IPS-NIHi11 (cell line): ENCODE measurements at places on chromosomes 7 and 10.

GRCh38 chr7:51308265-51308664 lies 8.3 kb downstream of the COBL start:
- DNase-seq, result no peak

GRCh38 chr7:55651057-55651456 lies 78.8 kb upstream of the VOPP1 start:
- DNase-seq, result no peak

GRCh38 chr7:130995252-130996081 lies 261.5 kb upstream of the KLF14 start:
- DNase-seq, result no peak

- DNase-seq, result no peak
Observed at GRCh38 chr10:89242345-89242684, 9.3 kb downstream of the LIPA start.

- no peak for DNase-seq
Observed at GRCh38 chr7:97722386-97722785, 9.5 kb upstream of the TAC1 start.

DNA sequence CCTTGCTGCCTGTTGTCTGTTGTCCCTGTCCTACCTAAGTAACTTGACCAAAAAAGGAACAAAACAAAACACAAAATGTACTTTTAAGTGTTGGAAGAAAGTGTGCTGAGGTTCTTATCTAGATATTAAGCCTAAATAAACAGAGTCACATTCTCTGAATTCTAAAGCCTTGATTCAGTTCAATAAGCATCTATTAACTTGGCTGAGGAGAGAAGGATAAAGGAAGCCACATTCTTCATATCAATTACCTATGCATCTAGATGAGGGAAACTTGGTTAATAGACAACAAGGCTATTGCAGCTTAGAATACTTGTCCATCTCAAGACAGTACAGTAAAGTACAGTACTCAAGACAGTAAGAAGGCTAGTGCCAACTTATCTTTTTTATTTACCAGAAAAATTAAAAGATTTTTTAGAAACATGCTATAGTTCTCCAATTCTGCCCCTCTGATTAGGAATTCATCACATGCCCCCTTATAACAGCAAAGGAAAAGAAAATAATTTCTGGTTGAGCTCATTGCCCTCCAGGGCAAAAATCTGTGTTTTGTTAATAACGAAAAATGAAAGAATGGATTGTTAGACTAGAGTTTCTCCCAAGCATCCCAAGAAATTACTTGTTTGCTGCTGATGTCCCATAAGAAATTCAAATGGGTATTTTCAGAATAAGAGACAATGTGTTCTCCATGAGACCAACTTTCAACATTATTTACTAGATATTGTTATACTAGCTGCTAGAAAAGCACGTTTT lies 546.5 kb upstream of the SEMA3D start:
- DNase-seq, result no peak

DNA sequence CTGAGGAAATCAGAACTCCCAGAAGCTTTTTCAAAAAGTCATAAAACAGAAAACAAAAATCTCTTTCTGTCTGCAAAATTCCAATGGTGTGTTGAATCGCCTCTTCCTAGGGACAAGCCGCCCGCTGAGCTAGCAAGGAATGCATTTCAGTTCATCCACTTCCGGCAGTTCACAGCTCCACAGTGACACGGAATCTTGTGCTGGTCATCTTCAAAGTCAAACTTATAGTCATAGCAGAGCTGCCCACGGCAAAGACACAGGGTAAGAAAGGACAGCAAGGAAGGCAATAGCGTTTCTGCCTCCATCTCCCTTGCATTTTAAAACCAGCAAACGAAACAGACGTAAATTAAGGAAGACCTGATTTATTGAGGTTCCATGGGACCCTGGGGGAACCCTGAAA lies 111.2 kb downstream of the GALNT11 start:
- no peak for DNase-seq

DNA sequence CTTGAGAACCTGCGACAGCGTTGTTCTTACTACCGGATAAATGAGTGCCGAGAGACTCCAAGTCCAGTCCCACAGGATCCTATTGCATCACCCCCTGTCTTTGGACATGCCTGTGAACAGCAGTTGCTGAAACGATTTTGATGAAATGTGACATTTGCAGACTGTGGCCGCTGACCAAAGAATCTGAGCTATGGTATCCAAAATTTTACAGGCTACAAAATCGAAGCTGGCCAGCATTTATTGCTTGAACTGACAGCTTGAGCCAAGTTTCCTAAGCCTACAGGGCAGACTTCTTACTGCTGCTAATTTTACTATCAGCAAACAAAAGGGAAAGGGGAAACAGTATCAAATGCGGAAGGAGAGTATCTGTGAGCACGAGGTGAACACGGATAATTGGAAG lies 12.1 kb upstream of the NPVF start:
- DNase-seq, result no peak

DNA sequence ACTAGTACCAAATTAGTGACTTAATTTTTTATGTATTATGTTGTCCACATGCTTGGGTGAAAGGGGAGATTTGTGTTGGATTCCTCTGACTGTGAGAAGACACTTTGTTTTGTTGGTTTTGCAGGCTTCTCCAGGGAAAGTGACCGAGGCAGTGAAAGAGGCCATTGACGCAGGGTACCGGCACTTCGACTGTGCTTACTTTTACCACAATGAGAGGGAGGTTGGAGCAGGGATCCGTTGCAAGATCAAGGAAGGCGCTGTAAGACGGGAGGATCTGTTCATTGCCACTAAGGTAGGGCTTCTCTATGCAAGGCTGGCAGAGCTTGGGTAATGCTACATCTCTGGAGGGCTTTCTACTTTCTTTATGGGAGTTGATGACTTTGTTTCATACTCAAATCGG lies 4.5 kb downstream of the AKR1E2 start:
- DNase-seq, result no peak

DNA sequence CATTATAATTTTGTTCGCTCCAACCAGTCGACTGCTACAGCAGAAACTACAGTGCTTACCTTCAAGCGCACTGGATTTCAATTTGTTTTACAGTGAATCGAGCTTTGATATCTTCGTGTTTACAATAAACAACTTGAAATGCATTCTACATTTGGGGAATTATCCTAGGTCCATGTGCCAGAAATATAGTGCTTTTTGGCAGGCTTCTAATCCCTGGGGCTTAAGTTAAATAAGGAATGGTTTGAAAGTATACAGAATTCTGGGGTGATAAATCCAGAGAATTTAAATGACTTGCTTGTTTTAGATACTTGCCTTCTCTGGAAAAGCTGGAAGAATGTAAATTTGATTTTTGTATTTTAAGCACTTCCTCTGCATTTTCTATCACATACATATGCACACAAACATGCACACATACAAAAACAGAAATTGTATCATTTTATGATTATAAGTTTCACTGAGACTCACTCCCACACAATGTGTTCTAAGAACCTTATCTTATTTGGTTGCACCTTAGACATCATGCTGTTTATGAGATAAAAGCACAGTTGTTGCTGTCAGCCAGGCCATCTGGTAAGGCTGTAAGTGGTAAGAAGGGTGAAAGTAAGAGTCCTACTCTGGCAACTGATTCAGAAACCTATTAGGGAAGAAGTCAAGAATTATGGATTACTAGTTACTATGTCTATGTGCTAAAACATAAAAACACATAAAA lies 347.2 kb upstream of the KCND2 start:
- DNase-seq, result no peak

GRCh38 chr7:33757563-33758165 lies 147.7 kb upstream of the BMPER start:
- DNase-seq, result peak; percentile 37

DNA sequence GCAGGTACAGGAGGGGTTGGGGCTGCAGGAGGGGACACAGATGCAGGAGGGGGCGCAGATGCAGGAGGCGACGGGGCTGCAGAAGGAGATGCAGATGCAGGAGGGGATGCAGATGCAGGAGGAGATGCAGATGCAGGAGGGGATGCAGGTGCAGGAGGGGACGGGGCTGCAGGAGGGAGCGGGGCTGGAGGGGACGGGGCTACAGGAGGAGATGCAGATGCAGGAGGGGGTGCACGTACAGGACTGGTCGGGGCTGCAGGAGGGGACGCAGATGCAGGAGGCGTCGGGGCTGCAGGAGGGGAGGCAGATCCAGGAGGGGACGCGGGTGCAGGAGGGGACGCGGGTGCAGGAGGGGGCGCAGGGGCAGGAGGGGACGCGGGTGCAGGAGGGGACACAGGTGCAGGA lies 66.5 kb downstream of the VWA2 start:
- DNase-seq, result no peak

DNA sequence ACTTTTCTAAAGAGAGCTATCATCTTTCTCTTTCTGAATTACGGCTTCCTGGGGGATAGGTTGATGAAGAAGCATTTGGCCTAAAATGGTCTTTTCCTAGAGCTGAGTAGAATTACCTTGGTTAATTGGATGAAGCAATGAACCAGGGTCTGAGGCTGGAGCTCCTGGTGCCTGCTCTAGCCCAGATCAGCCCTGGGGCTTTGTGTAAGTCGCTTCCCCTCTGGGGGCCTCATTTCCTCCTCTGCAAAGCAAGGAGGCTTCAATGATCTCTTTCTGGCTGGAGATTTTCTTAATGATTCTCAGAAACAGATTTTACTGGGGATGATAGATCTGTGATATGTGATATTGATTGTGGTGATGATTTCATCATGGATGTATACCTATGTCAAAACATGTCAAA lies 3.5 kb upstream of the CPA2 start:
- DNase-seq, result no peak

GRCh38 chr7:105019269-105019668 lies 5.3 kb downstream of the KMT2E start:
- no peak for DNase-seq

GRCh38 chr10:100766693-100767421 lies 21.5 kb downstream of the PAX2 start:
- no peak for DNase-seq

GRCh38 chr7:32639122-32639521 lies 143.8 kb downstream of the AVL9 start:
- DNase-seq, result no peak

DNA sequence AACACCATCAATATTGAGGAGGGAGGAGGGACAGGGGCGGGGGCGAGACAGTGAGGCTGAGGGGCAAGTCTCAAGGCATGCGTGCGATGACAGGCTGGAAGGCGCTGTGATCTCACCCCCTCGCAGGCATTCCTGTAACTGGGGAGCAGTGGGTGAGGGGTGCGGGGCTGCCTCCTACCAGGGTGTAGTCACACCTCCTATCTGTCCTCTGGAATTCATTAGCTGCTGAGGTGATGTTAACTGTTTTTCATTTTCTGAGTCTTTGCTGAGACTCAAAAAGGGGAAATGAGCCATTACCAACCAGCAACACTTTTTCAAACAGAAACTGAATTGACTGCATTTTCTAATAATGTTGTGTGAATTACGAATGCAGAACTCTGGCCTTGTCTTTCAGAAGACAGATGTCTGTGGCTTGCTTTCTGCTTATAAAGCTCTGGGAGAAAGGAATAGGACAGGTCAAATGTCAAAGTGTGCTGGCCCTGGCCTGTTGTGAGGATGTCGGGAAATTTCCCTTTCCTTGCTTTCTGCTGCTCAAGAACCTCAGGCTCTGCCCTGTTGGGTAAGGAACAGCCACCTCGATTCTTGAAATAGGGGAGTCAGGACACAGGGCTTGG lies 23.7 kb upstream of the CDH23 start:
- DNase-seq, result no peak

GRCh38 chr7:132650498-132650897 lies 74.2 kb upstream of the PLXNA4 start:
- DNase-seq, result no peak

DNA sequence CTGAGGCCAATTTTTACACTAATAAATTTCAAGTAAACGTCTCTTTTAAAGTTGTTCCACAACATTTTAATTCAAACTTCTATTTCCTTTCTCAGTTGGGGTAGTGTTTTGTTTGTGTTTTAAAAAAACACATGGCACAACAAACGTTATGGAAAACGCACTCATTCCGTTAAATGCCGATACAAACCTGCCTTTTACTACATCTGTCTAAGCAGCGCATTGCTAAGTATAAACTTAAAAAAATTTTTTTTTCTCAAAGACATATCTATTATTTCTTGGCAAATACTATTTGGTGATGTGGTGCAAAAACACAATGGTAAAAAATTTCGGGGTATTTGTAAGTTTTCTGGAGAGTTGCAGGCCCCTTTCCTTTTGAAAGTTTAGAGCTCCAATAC lies 1.4 kb downstream of the SKIDA1 start:
- DNase-seq, result no peak

DNA sequence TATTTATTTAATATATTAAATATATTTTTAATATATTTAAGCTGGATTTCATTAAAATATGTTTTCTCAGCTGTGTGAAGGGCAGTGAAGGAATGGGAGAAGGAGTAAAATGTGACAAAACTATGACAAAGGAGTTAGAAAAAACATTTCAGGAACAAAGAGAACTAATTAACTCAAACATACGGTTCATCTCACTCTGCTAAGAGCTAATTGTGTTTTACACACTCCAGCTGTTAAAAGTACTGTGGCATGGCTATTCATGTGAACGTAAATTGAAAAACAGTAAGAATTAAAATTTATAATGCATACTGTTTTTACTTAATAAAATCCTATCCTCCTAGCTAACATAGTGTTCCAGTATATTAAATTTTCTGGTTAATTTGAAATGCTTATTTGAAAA lies 262.5 kb upstream of the GNAI1 start:
- DNase-seq, result no peak

DNA sequence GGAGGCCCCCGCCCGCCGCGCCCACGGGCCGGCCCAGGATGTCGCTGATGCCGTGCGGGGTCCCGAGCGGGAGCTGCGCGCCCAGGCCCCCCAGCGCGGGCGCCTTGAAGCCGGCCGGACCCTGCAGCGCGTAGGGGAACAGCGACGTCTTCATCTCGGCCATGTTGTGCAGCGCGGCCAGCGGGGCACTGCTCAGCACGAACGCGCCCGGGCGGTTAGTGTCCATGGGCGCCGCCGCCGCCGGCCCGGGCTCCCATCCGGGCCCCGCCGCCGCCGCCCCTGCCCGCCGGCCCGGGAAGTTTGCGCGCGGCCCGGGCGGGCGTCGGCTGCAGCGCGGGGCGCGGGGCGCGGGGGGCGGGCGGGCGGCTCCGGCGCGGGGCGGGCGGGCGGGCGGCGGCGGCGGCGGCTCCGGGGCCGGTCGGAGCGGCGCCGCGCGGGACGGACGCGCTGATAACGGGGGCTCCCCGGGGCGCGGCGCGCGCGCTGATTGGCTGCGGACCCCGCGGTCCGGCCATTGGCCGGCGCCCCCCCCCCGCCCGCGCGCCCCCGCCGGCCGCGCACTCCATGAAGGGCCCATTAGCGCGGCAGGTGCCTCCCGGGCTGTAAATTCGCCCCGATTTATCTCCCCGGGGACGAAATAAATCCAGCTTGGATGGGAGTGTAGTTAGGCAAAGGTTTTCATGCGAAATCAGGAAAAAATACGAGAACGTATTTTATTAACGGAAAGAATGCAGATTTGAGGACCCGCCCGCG lies at the start of gene NKX6-2:
TSS of gene NKX6-2 (minus strand) at position 425 of the 753 bp plus-strand sequence. CDS start at position 226, 199 bp downstream.
- DNase-seq, result peak; percentile 68
